ENCODE measurements at places on chromosomes 12 and 14. TPM values are rescaled to one million over a fixed set of nuclear protein-coding genes. Genes with fewer than 3 reads are reported as not detected.

Gene RAB21
- 59.7 TPM for total RNA-seq

Gene SLC17A8
- 2.6 TPM for total RNA-seq

Gene BICDL1
- total RNA-seq, result 7.4 TPM

Gene GUCY2C
- 2.1 TPM for total RNA-seq

Gene A2ML1
- total RNA-seq, result 26.0 TPM

Gene RNASE7
- not detected for total RNA-seq

Gene CFAP54
- 0.93 TPM for total RNA-seq

Gene SLC24A4
- total RNA-seq, result 0.57 TPM

Gene GLTP
- 118 TPM for total RNA-seq

Gene GPRC5D
- not detected for total RNA-seq

GRCh38 chr12:57330992-57331391 lies 80.0 kb upstream of the STAC3 start:
- peaks cover 5% of the 10 kb centered on the region for H3K4me1 ChIP-seq
- H3K27ac ChIP-seq, result no peak overlapping the region
- H3K27me3 ChIP-seq, result no peaks in the 10 kb centered on the region
- no peak overlapping the region for H3K4me3 ChIP-seq

DNA sequence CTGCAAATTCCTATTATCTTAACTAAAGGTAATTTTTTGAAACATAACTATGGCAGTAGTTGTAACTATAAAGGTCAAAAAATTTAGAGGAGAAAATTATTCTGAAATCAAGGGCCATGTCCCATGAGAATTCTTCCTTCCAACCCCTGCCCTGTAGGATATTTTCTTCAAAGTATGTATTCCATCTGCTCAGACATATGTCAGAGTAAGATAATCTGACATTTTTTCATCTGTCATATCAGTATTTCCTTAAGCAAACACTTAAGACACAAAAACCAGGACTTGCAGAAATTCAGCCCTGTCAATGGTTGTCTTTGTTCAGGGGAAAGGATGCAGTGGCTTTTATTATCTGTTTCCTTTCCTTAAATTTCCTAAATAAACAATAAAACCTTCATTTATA lies 36.3 kb downstream of the ACSS3 start:
- H3K27me3 ChIP-seq, result no peaks in the 10 kb centered on the region
- H3K4me1 ChIP-seq, result peaks cover 4% of the 10 kb centered on the region
- peaks cover 14% of the 10 kb centered on the region for H3K36me3 ChIP-seq

- H3K4me3 ChIP-seq, result no peak overlapping the region
- DNase-seq, result no peak
- no peaks in the 10 kb centered on the region for H3K4me1 ChIP-seq
- peak overlapping the region; percentile 90 for H3K27ac ChIP-seq
Observed at GRCh38 chr14:43687921-43688320, 819.2 kb downstream of the FSCB start.

- peaks cover 47% of the 10 kb centered on the region for H3K27me3 ChIP-seq
- H3K27ac ChIP-seq, result no peak overlapping the region
- H3K4me1 ChIP-seq, result peaks cover 15% of the 10 kb centered on the region
- no peak overlapping the region for H3K4me3 ChIP-seq
Observed at GRCh38 chr12:3598896-3599860, 108.2 kb downstream of the PRMT8 start.

DNA sequence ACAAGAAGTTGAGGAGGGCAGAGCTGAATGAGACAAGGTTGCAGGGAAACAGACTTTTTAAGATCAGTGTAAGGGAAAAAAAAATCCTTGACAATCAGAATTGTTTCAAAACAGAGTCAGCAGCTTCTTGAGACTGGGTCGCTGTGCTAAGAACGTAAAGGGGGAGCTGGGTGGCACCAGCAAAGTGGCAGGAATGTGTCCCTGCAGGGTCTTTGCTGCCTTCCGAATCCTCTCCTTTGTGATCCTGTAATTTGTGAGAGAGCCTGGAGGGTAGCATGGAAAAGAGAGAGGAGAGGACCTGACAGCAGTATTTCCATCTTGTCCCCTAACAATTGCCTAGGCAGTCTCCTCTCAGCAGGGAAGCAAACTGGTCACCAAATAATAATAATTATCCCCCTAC lies 472.8 kb downstream of the RGS6 start:
- H3K27ac ChIP-seq, result no peak overlapping the region
- H3K36me3 ChIP-seq, result no peaks in the 10 kb centered on the region
- no peaks in the 10 kb centered on the region for H3K4me1 ChIP-seq
- H3K27me3 ChIP-seq, result no peaks in the 10 kb centered on the region
- H3K4me3 ChIP-seq, result no peak overlapping the region
- no peak for DNase-seq

DNA sequence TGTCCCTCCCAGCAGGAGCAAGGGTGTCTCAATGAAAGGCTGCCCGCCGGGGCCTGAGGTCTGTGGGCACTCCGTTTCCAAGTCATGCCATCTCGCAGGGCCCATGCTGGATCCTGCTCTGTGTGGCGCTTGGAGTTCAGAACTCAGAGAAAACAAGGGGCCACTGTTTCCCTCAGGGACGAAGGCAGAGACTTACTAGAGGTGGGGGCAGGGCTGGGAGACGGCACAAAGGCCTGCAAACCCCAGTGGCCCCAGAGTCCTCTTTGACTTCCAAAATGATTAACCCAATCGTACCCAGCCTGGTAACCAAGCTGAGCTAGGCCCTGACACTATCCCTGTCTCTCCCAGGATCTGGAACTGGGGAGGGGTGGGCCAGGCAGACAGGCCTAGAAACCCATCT lies 95.8 kb downstream of the ITPK1 start:
- DNase-seq, result no peak
- no peak overlapping the region for H3K4me3 ChIP-seq
- H3K27ac ChIP-seq, result no peak overlapping the region

DNA sequence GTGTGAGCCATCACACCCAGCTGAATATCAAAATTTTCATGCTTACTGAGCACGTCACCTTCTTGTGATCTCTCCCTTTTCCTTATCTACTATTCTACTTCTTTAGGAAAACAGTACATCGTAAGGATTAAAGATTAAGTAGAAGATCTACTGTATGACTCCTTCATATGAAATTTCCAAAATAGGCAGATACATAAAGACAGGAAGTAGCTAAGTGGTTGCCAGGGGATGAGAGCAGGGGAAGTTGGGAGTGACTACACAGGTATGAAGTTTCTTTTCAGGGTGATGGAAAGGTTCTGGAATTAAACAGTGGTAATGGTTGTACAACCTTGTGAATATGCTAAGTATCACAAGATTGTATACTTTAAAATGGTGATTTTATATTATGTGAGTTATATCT lies 36.5 kb upstream of the CERS5 start:
- H3K36me3 ChIP-seq, result peaks cover 37% of the 10 kb centered on the region
- H3K27me3 ChIP-seq, result no peaks in the 10 kb centered on the region
- peaks cover 3% of the 10 kb centered on the region for H3K4me1 ChIP-seq
- no peak for DNase-seq
- no peak overlapping the region for H3K4me3 ChIP-seq

DNA sequence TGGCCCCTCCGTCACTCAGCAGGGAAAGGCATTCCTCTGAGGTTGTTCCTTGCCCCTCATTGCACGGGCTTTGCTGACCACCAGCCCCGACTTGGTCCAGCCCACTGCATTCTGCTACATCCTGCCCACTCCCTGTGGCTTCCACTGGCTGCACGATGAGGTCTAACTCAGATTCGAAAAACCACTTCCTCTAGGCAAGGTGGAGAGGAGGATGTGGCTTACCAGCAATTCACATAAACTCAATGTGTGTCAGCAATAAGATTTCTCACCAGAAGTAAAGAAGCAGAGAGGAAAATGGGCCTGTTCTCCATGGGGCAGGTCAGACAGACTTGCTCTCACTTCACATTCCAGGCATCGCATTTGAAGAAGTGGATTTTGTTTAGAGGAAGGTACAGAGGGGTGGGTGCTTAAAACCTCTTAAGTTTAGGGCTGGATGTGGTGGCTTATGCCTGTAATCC lies 14.7 kb downstream of the GPR68 start:
- no peak overlapping the region for H3K27ac ChIP-seq
- DNase-seq, result no peak
- H3K4me1 ChIP-seq, result no peaks in the 10 kb centered on the region
- no peak overlapping the region for H3K4me3 ChIP-seq
- peaks cover 17% of the 10 kb centered on the region for H3K36me3 ChIP-seq

GRCh38 chr12:132356691-132357622 lies 27.6 kb upstream of the GALNT9 start:
- peaks cover 4% of the 10 kb centered on the region for H3K4me1 ChIP-seq
- no peak for DNase-seq

- H3K36me3 ChIP-seq, result peaks cover 8% of the 10 kb centered on the region
- no peak for DNase-seq
- no peaks in the 10 kb centered on the region for H3K27me3 ChIP-seq
- H3K4me1 ChIP-seq, result no peaks in the 10 kb centered on the region
- H3K27ac ChIP-seq, result no peak overlapping the region
- no peak overlapping the region for H3K4me3 ChIP-seq
Observed at GRCh38 chr12:90987101-90987500, 17.7 kb downstream of the EPYC start.

DNA sequence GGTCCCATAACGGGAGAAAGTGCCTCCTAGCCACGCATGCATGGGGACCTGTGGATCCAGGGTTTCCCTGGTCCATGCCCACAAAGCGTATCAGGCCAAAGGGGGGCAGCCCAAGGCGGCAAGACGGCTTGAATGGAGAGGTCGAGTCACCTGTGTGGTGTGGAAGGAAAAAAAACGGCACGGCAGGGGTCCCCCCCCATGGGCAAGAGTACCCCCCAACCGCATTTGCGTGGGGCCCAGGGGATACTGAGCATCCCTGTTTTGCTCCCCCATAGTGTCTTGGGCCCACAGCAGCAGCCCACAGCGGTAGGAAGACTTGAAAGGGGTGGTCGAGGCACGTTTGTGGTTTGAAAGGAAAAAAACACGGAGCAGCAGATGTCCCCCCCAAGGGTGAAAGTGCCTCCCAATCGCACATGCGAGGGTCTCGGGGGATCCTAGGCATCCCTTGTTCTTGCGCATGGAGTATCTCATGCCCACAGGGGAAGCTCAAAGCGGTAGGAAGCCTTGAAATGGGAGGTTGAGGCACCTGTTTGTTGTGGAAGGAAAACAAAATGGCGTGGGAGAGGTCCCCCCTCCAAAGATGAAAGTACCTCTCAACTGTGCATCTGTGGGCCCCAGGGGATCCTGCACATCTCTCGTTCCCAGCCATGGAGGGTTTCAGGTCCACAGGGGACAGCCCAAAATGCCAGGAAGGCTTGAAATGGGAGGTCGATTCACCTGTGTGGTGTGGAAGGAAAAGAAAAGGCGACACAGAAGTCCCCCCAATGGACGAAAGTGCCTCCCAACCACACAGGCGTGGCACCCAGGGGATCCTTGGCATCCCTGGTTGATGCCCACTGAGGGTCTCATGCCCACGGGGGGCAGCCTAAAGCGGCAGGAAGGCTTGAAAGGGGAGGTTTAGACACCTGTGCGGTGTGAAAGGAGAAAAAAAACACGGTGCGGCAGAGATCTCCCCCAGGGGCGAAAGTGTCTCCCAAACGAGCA lies 577.5 kb downstream of the ALG10 start:
- H3K27ac ChIP-seq, result no peak overlapping the region
- DNase-seq, result no peak
- no peaks in the 10 kb centered on the region for H3K4me1 ChIP-seq

GRCh38 chr14:89473989-89474388 lies 57.0 kb upstream of the FOXN3 start:
- H3K36me3 ChIP-seq, result peaks cover 4% of the 10 kb centered on the region
- no peak overlapping the region for H3K4me3 ChIP-seq
- H3K27ac ChIP-seq, result no peak overlapping the region
- H3K4me1 ChIP-seq, result no peaks in the 10 kb centered on the region

GRCh38 chr12:8057839-8058238 lies 8.3 kb downstream of the C3AR1 start:
- no peaks in the 10 kb centered on the region for H3K4me1 ChIP-seq
- no peak for DNase-seq
- no peak overlapping the region for H3K27ac ChIP-seq
- peaks cover 24% of the 10 kb centered on the region for H3K36me3 ChIP-seq

DNA sequence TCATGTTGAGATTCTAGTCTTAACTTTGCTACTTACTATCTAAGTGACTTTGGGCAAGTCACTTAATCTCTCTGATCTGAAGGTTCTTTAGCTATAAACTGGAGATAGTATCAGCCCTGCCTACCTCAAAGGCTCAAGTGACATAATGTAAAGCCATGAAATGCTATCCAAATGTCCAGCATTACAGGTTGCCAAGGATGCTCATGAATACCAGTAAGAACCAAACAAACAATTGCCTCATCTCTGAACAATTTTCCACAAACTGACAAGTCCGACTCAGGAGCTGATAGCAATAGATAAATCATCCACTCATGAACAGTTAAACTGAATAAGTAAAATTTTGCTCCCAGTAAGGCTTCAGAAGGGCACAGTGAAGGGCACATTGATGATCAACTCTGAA lies 51.5 kb downstream of the LMNTD1 start:
- no peaks in the 10 kb centered on the region for H3K4me1 ChIP-seq
- peaks cover 3% of the 10 kb centered on the region for H3K27me3 ChIP-seq
- peak overlapping the region; percentile 15 for H3K27ac ChIP-seq

DNA sequence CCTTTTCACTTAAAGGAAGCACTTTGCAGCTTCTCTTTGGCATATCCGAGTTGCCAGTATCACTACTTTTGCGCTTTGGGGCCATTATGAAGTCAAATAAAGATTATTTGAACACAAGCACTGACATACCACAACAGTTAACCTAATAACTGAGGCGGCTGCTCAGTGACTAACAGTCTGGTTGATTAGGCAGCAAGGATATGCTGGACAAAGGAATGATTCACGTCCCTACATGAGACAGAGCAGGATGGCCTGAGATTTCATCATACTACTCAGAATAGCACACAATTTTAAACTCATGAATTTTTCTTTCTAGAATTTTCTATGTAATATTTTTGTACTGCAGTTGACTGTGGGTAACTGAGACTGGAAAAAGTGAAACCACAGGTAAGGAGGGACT lies 56.9 kb upstream of the E2F7 start:
- H3K4me1 ChIP-seq, result no peaks in the 10 kb centered on the region
- no peaks in the 10 kb centered on the region for H3K27me3 ChIP-seq
- H3K36me3 ChIP-seq, result no peaks in the 10 kb centered on the region
- DNase-seq, result no peak
- H3K27ac ChIP-seq, result no peak overlapping the region

DNA sequence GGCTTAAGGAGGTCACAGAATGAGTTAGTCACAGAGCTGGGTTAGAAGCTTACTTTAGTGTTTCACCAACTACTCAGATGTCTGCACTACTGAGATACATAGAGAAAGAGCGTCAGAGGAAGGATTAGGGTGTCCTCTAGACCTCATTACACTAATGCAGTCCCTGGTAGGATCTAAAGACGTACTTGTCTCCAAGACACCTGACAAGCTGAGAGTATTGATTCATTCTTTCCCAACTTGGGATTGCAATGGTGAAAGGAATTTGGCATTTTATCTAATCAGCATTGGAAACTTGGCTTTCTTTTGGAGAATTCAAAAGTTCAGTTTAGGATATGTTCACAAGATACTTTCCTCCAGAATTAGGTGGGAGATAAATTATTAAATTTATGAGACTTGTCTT lies 402.1 kb downstream of the ZFP36L1 start:
- DNase-seq, result no peak
- no peak overlapping the region for H3K27ac ChIP-seq
- H3K27me3 ChIP-seq, result no peaks in the 10 kb centered on the region

DNA sequence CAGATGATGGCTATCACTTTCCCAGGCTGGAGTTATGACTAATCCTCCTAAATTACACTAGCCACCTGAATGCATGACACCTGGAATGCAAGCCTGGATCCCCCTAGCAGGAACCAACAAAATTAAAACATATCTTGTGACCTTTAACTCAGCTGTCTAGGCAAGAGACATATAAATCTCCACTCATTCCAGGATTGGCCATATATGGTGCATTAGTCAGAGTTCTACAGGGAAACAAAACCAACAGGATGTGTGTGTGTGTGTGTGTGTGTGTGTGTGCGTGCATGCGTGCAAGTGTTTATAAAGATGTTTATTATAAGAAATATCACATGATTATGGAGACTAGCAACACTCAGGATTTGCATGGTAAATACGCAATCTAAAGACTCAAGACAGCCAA lies 212.8 kb downstream of the KIF21A start:
- H3K27ac ChIP-seq, result no peak overlapping the region
- no peak overlapping the region for H3K4me3 ChIP-seq
- DNase-seq, result no peak
- peaks cover 19% of the 10 kb centered on the region for H3K4me1 ChIP-seq
